Foreskin keratinocyte (primary cell): ENCODE measurements at places on chromosomes 5 and 9. TPM values are rescaled to one million over a fixed set of nuclear protein-coding genes. Genes with fewer than 3 reads are reported as not detected.

DNA sequence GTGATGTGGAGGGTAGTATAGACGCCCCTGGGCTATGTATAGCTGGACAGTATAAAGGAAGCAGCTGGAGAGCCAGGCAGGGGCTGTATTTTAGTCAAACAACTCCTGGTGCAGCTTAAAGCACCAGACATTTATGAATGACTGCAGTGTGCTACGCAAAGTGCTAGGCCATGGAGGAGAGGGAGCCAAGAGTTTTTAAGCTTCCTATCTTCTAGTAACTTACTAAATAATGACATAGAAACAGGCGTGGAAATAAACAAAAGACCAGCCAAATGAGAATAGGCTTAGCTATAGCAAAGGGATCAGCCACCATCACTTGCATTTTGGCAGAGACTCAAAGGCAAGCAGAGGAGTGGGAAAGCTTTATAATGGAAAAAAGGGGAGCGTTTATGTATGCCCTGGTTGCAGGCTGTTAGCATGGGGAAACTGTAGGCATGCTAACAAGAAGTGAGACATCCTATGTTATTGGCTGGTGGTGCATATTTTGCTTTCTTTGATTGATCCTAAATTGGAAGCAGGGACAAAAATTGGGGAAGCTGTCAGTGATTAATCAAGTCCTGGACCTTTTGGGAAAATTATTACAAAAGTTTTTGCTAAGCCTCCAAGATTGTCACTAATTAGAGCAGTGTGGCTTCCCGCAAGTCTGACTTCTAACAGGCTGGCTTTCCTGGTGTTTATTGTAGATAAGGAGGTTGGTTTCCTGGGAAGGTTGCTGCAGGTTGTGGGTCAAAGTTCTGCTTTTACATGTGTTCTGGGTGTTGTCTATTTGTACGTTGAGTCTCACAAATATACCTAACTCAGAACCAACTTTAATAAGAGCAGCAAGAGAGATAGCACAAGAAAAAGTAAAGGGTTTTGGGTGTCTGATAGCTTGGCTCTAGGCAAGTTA, 46.6 kb downstream of the RAB3C start:
- DNase-seq: no peak

GRCh38 chr5:116078199-116078598, 6.6 kb upstream of the COMMD10 start:
- DNase-seq: no peak

DNA sequence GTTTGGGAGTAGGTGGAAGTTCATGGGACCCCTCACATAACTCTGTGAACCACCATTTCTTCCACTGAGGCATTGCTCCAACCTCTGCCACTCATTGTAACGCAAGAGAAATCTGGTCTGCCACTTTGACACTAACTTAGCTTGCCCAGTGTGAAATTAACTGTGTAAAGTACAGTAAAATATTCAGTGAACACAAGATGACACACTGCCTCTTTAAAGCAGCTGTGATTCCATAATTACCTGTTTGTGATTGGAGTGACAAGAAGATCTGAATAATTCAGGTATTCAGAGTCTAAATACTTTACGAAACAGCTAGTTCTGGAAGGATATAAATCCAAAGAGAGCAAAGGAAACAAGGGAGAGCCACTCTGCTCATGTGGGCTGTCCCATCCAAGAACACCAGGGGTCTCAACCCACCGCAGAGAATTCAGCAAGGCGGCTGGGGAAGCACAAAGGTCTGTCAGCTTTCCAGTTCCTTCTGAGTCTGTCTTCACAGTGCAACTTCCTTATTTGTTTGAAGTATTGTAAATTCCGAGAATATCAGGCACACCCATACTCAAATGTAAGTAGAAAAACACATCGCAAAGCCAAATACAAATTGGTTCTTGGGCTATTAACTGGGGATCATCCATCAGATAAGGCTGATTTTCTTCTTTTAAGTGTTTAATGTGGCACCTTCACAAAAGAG, 86.9 kb downstream of the GNAQ start:
- DNase-seq: no peak

- no peak for DNase-seq
These were observed 83.8 kb upstream of the GNA14 start for GRCh38 chr9:77731930-77732329.

DNA sequence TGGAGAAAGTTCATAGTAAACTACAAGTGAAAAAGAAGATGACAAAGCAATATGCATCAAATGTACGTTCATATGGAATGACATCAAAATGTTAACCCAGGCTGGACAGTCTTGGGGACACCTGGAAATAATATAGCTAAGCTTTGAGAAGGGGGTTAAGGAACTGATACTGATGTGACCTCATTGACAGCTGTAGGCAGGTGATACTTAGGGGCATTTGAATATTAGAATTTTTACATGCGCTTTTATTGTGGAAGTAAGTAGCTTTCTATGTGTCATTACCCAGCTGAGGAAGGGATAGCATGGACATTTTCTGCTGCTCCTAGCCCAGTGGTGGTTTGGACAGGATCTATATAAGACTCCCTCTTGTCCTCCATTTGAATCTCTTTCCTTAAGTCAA, 299.7 kb downstream of the CWC27 start:
- no peak for DNase-seq

DNA sequence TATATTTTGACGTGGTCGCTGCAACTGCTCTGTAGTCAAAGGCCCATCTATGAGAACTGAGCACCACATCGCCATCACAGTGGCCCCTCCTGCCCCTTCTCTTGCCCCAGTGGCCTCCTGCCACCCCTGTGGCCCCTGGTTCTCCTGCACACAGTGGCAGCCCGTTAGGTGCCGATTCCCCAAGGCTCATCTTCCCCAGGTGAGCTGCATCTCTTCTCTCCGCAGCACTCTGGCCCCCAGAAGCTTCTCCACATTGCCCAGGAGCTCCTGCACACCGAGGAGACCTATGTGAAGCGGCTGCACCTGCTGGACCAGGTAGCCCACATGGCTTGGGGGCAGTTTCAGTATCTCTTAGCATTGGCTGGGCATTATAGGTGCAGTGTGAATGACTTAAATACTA, 55.4 kb downstream of the FGD3 start:
- no peak for DNase-seq

GRCh38 chr9:86353655-86354010, 577 bp downstream of the TUT7 start:
- DNase-seq: no peak

GRCh38 chr9:114400219-114400618, 12.4 kb upstream of the AKNA start:
- DNase-seq: peak; percentile 77

DNA sequence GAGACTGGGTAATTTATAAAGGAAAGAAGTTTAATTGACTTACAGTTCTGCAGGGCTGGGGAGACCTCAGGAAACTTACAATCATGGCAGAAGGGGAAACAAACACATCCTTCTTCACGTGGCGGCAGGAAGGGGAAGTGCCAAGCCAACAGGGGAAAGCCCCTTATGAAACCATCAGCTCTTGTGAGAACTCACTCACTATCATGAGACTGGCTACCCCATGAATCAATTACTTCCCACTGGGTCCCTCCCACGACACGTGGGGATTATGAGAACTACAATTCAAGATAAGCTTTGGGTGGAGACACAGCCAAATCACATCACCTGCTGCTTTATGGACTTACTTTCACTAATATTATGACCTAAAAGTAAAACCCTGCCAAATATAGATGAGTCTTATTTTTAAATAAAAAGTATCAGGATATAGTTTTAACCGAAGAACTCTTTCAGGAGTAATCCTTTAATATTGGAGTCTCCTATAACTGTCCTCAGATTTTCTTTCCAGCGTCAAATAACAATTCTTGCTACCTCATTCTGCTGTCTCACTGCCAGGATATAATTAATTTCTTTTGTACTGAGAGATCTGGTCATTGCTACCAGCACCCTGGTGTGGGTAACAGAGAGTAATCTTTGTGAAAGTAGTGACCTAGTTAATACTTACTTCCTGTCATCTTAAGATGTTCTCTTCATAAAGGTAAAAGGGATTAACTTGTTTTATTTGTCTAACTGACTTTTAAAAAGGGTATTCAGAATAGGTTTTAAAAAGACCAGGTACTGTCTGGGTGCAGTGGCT, 68.6 kb downstream of the NLN start:
- DNase-seq: no peak

GRCh38 chr9:126723807-126724172, 81.0 kb upstream of the ZBTB43 start:
- peak; percentile 15 for DNase-seq

DNA sequence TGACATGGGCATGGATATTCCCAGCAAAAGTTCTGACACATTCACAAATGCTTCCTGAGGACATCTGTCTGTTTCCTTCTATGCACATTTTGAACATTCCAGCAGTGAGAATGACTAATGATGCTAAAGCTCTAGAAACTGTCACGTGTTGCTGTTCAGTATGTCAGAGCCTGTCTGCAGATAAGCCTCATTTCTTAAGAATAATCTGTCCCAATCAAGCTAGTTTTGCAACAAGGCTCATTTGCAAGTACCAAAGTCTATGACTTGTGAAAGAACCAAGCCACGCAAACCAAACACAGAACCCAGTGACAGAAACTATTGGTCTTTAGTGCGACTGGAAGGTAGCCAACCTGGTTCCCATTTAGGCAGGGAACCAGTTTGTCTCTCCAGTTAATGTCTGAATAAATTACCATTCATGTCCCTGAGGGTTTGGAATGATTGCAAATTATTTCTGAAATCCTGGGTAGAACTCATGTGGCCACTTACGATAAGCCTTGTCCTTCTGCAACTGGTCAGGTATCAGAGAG, 178.5 kb downstream of the C9orf152 start:
- peak; percentile 94 for DNase-seq

DNA sequence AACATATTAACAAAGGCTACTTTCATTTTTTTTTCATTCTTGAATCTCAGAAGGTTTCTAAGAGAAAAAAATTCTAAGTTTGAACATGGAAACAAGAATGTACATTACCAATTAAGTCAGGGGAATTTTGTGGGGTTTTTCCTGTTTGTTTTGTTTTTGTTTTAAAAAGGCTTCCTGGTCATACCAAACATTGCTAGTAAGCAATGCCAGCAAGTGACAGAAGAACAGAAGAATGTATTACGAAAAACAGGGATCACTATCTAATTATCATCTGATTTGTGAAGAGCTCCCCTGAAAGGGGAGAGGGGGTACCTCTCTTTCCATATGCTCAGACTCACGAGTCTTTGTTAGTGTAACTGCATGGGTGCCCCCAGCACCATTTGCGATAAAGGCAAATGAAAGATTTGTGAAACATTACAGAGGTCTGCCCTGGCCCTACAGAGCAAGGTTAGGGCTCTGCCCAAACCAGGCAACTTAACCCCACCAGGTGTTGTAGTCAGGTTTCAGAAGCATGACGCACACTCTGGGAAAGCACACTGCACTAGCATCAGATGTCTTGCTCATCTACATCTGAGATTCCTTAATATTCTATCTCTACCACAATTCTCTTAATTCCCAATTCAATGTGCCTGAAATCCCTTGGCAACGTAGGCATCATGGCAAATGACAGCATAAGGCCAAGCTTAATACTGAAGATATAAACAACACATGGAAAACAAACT, 268.2 kb downstream of the MLLT3 start:
- peak; percentile 86 for DNase-seq

- DNase-seq: no peak
These were observed 382.5 kb downstream of the CYLC2 start for GRCh38 chr9:103377667-103378066.

- DNase-seq: no peak
These were observed 55.0 kb upstream of the TRPC7 start for GRCh38 chr5:136420168-136420898.

DNA sequence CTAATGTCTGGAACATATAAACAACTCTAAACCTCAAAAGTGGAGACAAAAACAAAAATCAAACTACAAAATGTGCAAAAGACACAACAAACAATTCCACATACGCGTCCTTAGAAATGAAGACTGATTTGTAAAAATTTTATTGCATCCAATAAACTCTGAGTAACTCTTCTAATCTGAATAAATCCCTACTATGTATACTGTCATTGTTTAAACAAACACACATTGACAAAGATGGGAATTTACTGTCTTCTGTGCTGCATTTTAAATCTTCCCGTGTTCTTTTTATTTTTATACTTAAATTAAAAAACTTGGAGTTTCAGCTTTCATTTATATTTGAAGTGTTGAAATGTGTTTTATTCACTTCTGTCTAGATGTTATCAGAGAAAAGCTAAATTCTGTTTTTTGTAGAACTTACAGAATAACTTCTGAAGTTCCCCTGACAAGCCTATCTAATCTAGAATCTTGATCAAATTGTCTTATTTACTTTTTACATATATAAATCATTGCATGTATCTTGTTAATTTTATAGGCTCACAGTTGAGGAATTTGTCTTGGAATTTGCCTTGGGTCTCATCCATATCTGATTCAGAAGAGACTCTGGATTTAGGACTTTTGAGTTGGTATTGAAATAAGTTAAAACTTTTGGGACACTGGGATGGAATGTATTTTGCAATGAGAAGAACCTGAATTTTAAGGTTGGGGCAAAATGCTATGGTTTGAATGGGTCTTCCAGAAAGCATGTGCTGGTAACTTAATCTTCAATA, 2064.4 kb upstream of the C9orf72 start:
- no peak for DNase-seq

GRCh38 chr9:84669288-84670137, at the start of gene NTRK2:
Gene NTRK2, plus strand, starts transcription at chr9:84669729. Its CDS starts 1,020 bp downstream, at chr9:84670749.
- peak; percentile 34 for DNase-seq

DNA sequence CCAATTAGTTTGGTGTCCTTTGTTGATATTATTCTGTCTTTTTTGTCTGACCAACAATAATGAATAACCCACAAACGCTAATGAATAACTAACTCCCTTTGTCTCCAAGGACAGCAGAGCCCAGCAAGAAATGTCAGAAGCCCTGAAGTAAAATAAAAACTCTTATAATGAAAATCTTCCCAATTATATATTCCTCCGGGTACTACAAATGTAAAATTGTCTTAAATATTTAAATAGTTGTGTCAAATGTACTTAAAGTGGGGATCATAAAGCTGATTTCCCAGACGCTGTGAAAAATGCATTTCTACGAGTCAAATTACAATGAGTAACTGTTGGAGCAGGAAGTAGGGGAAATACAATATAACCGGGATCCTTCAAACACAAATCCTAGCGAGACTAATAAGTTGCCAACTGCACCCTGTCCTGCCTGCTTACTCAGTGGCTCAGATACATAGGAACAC, 22.3 kb downstream of the GLIS3 start:
- DNase-seq: no peak

DNA sequence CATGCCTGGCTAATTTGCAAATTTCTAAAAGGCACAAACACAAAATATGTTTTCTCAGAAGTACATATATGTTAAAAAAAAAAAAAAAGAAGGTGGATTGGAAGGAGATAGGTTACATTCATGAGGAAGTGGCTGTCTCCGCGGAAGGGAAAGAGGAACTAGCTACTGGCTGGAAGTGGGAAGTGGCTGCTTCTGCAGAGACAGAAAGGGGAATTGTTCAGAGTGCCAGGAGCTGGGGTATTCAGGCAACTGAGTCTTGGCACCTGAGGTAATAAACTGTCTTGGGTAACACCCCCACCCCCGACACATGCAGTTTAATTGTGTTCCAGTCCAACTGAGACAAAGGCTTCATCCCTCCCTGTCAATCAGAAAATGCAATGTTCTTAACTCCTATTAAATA, 45.6 kb downstream of the S1PR3 start:
- DNase-seq: no peak

GRCh38 chr5:120988941-120989340, 524.8 kb downstream of the PRR16 start:
- no peak for DNase-seq

Gene HTR1A
- not detected in 2 replicates for total RNA-seq

Gene CARTPT
- total RNA-seq: not detected in 2 replicates

Gene SPACA9
- 2.5 and 3.1 TPM in 2 replicates for total RNA-seq

Gene KCNN2
- total RNA-seq: 0.11 and 0.14 TPM in 2 replicates

Gene ANKRD34B
- total RNA-seq: not detected in 2 replicates

Gene SLC36A2
- not detected in 2 replicates for total RNA-seq

Gene SLCO4C1
- total RNA-seq: 0.74 and 0.99 TPM in 2 replicates

Gene CREB3
- total RNA-seq: 40.2 and 44.1 TPM in 2 replicates
